NAMALWA (cell line): ENCODE measurements at places on chromosomes 12 and 14.
A peak's percentile ranks its signal among the peaks of the same experiment; 100 is the strongest.

GRCh38 chr14:77275601-77276017 lies 4.6 kb upstream of the NGB start:
- DNase-seq: no peak

DNA sequence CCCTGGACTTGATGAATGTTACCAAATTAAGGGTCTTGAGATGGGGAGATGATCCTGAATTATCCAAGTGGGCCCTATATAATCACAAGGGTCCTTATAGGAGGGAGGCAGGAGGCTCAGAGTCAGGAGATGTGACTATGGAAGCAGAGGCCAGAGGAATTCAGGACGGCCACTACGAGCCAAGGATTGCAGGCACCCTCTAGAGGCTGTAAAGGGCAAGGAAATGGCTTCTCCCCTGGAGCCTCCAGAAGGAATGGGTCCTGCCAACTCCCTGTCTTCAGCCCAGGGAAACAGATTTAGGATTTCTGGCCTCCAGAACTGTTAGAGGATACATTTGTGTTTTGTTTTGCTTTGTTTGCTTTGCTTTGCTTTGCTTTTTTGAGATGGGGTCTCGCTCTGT lies 8.8 kb downstream of the BDKRB1 start:
- no peak for DNase-seq

DNA sequence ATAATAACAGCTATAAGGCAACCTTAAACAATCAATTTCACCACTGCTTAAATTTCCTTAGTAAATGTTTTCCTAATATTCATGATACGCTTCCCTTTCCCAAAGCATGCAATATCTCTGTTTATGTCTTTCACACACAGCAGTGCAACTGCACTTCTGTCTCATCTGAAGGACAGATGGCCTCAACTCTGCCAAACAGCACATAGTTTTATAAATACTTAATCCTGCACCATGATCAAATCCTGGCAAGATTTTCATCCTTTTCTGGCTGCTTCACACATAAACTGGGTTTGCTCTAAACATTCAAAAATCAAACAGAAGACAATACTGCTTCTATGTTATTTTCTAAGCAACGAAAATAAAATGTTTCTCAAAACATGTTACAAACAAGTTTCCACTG lies 266.3 kb downstream of the ITPR2 start:
- no peak for DNase-seq

- no peak for DNase-seq
Measured at GRCh38 chr12:73136386-73136785, 864.2 kb downstream of the TRHDE start.

DNA sequence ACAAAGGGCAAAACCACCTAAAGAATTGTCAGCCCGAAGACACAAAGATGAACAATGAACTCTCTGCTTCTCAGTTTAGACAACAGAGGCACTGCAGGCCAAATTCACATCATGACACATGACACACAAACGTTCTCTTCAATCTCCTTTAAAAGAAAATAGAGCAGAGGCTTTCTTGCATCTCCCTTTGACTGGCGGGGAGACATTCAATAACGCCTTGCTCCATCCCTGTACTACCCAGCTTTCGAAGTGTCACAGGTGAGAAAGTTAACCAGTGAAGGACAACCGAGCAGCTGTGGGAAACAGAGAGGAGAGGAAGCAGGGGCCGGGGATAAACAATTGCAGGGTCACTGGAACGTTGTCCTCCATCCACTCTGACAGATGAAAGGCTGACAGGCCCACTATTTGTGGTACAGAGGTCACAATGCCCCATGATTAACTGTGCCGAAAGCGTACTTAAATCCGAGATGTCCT lies 130.8 kb downstream of the PHLDA1 start:
- DNase-seq: no peak

DNA sequence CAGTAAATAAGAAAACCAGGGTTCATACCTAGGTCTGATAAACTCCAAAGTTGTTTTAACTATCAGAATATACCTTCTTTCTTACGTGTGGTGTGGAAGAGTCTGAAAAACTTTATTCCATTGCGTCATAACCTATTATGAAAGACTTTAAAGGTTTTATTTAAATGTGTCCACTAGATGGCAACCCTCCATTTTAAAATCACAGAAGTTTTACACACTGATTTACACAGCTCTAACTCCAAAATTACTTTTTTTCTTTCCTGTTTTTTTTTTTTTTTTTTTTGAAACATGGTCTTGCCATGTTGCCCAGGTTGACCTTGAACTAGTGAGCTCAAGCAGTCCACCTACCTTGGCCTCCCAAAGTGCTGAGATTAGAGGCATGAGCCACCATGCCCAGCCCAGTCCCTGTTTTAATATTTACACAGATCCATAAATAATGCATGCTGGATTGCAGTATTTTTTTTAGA lies 17.3 kb upstream of the TMPRSS12 start:
- peak; percentile 80 for DNase-seq
